ENCODE measurements at places on chromosomes 1 and 21.

GRCh38 chr1:115084902-115085511 is 4.3 kb downstream of the TSPAN2 start:
- no peak for DNase-seq

DNA sequence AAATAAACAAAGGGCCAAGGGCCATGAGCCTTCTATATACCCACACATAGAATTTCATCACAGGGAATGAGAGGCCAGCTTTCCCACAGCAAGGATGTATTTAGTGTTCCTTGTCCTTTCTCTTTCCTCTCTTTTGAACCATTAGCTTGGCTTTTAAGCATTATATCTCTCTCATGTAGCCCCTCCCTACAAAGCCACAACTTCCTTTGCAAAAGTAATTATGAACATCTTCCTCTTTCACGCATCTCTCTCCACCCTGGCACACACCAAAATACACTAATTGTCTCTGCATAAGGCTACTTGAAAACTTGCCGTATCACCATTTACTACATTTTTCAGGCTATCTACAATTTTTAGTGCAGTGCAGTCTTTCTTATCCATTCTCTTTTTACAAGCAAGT is 1.9 kb upstream of the AK5 start:
- DNase-seq = peak; percentile 38

DNA sequence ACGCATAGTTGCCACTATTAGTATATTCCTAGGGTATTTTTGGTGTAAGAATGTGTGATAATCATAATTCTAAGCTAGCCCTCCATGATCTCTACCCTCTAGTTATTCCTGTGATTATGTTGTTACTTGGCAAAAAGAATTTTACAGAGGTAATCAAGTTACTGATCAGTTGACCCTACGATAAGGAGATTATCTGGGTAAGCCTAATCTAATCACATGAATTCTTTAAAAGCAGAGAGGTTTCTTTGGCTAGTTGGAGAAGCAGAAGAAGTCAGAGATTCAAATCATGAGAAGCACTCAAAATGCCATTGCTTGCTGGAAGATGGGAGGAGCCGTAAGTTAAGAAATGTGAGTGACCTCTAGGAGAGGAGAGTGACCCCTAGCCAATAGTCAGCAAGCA is 72.7 kb downstream of the RPE65 start:
- no peak for DNase-seq

- no peak for DNase-seq
Measured at GRCh38 chr1:203711251-203712007, 53.6 kb upstream of the LAX1 start.

DNA sequence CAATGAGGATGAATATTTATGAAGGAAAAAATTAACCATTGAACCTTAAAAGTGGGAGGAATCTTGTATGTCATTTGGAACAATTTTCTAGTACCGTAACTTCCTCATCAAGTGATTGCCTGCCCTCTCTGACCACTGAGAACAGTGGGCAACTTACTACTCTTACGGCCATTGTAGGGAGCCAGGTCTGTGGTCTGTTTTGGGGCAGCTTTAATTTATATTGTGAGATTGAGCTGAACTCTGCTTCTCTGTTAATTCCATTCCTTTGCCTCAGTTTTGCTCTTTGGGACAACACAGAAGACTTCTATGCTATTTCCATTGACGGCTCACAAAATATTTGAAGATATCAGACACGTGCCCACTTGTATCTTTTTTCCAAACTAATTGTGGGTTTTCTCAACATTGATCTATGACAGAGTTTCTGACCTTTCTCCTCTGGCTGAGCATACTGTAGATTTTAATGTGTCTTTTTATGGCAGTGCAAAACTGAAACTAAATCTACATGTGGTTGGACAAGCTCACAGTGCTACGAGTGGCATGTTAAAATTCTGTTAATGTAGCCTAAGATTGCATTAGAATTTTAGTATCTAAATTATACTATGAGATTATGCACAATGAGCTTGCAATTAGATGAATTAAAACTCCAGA is 27.8 kb upstream of the ZNF281 start:
- peak; percentile 4 for DNase-seq

GRCh38 chr21:21929226-21929625 is 931.0 kb downstream of the NCAM2 start:
- no peak for DNase-seq

DNA sequence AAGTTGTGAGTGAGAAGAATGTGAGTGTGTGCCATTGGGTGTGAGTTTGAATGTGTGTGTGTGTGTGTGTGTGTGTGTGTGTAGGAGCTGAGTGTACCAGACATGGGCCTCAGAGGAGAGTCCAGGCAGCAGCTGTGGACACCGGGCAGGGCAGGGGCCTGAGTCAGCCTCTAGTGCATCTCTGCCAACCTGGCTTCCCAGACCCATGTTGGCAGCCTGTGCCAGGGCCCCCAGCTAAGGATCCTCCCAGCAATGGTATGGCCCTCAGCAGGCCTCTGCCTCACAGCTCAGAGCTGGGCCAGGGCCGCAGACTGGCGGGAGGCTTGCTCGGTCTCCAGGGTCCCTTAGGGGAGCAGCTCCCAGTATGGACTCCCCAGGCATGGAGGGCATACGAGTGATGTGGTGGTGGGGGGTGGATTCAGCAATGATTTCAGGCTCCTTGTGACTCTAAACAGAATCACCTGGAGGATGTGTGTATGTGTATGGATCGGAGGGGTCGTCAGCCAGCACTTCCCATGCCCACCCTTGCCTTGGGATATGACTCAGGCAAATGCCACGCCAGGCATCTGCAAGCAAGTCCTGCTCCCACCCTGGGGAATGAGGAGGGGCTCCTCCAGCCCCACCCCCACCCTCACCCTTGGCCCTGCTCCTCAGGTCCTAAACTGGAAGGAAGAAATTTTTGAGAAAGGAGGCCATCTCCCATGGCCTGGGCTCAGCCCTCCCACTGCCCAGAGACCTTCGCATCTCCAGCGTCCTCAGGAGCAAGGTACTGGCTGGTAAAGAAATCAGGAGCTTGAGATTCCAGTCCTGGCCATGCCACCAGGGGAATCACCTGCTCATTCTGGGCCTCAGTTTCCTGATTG is 1.8 kb upstream of the FOXO6 start:
- no peak for DNase-seq

GRCh38 chr1:221157026-221157761 is 278.0 kb downstream of the HLX start:
- no peak for DNase-seq

DNA sequence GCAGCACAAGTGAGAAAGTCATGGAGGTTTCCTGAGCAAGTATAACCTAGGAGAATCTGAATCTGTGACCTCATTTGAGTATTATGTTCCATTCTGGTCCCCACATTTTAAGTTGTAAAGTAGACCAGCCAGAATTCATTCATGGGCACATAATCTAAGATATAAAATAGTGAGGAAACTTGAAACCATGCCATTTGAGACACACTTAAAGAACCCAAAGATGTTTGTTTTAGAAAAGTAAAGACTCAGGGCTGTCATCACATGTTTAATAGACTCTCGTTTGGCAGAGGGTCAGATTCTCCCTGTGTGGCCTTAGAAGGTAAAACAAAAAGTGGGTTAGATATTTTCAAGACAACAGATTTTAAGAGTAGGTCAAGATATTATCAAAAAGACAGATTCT is 6.4 kb downstream of the SZT2 start:
- no peak for DNase-seq

DNA sequence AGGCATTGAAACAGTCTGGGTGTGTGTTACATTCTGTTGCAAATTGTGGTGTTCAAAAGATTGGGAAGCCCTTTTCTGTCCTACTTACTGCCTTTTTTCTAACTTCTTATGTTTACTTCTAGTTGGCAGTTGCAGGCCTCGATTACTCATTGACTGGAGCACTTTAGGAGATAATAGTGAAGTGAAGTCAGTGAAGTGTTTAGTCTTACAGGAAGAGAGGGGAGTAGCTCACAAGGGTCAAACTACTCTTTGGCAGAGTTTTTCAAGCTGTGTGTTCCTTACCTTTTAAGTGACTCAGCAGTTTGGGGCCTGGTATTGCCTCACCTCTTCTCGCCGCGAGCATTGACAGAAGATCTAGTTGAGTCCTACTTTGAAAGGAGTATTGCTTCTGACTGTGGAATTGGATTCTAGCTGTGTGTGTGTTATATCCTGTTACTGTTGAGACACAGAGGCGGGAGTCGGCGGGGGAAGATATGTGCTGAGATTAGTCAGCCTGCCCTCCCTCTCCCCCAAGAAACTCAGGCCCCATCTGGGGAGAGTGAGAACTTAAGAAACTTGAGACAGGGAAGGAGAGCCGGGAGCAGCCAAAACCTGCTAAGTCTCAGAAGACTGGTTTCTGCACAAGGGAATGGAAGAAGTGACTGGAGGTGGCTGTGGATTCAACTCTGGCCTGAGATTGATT is 19.3 kb downstream of the AHCYL1 start:
- peak; percentile 16 for DNase-seq

DNA sequence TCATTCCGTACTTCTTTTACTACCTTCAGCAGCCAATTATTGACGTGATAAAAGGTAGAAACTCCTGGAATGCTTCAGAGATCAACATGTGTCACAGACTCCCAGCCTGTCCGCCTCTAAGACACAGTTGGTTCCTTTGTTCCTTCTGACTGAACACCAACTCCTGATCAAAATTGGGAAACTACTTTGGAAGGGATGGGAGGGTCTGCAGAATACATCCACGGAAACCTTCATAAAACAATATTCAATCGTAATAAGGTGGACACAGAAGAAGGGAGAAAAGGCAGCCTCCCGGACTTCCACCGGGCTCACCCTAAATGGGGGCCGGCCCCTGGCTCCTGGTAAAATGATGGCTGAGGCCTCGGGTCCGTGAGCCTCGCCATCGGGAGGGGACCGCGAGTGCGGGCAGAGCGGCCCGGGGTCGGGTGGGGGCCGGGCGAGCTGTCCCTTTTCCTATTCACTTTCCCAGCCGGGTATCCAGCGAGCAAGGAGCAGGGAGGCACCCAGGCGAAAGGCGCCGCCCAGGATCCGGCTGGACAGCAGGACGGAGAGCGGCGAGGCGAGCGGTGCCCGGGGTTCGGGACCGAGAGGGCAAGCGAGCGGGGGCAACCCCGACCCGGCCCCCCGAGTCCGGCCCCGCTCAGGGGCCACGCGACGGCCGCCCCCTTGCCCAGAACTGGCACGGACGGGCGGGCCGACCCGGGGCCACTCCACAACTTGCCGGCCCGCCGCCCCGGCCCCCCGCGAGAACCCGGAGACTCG is 805 bp downstream of the NRIP1 start:
- no peak for DNase-seq

DNA sequence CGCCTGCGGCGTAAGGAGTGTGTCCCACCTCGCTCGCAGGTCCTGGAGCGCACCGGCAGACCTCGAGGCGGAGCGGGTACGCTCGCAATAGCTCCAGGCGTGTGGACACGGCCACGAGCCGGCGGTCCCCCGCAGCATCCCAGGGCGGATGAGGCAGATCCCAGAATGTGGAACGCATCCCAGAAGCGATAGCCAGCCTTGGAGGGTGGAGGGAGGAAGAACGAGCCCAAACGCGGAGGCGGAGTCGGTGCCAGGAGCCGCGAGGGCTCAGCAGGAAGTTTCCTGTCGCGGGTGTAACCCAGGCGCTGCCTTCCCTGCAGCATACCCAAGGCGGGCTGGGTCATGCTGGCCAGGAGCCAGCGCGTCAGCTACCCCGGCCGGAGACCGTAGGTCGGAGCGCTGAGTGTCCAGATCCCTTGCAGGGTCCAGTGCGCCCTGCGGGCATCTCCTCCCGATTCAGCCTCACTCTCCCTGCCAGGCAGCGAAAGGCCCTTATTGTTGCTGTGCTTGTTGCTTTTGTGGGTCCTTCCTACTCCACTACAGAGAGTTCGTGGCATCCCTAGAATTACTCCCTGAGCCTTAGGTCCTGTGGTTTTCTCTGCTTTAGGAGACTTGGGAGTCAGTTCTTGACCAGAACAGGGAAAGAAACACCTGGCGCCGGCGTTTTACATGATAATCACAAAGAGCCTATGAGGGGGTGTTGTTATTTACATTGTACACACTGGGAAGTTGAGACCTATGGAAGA is 27.7 kb downstream of the STYXL2 start:
- DNase-seq = no peak

DNA sequence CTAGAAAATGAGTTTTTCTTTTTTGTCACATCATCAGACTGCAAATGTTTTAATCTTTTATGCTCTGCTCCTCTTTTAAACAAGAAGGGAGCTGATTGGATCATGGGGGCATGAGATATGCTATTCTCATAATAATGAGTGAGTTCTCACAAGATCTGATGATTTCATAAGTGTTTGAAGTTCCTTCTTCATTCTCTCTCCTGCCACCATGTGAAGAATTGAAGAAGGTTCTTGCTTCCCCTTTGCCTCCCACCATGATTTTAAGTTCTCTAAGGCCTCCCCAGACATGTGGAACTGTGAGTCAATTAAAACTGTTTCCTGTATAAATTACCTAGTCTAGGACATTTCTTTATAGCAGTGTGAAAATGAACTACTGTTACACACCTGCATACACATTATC is 218.2 kb downstream of the NRIP1 start:
- DNase-seq = no peak

- no peak for DNase-seq
Measured at GRCh38 chr1:231016234-231016633, 23.8 kb downstream of the FAM89A start.

GRCh38 chr1:116346943-116347673 is 25.9 kb upstream of the ATP1A1 start:
- DNase-seq = no peak

- peak; percentile 19 for DNase-seq
Measured at GRCh38 chr21:38768471-38769063, 37.2 kb upstream of the ETS2 start.

All from OCI-LY7 (cell line).